RPMI7951 (cell line): ENCODE measurements at places on chromosomes 5 and 9. TPM values are rescaled to one million over a fixed set of nuclear protein-coding genes. Genes with fewer than 3 reads are reported as not detected.

- DNase-seq = no peak
Observed at GRCh38 chr5:132301344-132302271, 7.4 kb downstream of the SLC22A4 start.

WDR38 gene
- total RNA-seq = 0.12 and 0.20 TPM in 2 replicates

GRCh38 chr9:87564791-87565241, 67.1 kb downstream of the DAPK1 start:
- peak; percentile 27 for DNase-seq

- no peak for DNase-seq
Observed at GRCh38 chr5:100493996-100494395, 41.2 kb upstream of the FAM174A start.

ANKRD34B gene
- not detected in 2 replicates for total RNA-seq
